ENCODE measurements at places on chromosomes 12 and 14.

- DNase-seq = no peak
Observed at GRCh38 chr14:100263141-100263540, 24.2 kb downstream of the YY1 start.

DNA sequence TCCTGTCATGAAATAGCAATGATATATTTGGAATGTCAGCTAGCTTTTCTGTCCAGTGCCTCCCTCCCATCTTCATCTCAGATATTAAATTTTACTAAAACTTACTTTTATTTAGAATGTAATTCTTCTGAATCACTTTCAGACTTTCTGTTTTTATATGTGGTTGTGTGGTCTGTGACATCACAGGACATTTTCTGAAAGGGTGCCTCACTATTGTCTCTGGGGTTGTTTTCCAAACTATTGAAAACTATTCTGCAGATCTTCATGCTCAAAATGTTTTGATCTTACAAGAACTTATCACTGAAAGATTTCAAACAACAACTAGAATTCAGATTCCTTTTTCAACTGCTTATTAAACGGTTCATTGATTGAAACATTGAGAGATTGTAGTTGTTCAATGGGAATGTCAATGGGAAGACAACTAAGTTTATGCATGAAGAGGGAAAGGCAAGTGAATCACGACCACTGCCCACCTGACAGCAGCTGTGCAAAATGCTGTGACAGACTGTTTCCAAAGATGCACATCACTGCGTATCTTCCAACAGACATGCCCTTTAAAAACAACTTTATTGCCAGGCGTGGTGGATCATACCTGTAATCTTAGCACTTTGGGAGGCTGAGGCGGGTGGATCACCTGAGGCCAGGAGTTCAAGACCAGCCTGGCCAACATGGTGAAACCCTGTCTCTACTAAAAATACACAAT is 51.3 kb downstream of the KLRG1 start:
- no peak for DNase-seq

DNA sequence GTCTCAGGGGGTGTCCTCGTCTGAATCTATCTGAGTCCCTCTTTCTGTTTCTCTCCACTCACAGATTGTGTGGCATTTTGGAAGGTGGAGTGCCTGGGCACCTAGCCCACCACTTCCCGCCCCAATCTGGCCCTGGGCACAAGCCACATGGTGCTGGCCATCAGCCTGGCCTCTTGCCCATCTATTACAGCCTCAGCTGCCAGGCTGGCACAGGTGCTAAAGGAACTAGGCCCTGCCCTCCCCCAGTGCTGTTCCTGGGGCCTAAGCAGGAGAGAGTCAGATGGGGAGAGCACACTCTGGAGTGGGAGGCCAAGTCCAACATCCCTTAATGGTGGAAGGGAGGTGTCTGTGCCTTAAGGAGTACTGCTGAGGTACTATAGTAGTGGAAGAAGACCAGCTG is 8.3 kb upstream of the CALCOCO1 start:
- no peak for DNase-seq

GRCh38 chr14:101961746-101962502 is 2.4 kb upstream of the DYNC1H1 start:
- no peak for DNase-seq

- DNase-seq = no peak
Observed at GRCh38 chr12:105453316-105453715, 122.8 kb downstream of the C12orf75 start.

- no peak for DNase-seq
Observed at GRCh38 chr12:27094726-27095125, 12.3 kb upstream of the C12orf71 start.

- DNase-seq = no peak
Observed at GRCh38 chr12:67634303-67634761, 14.2 kb upstream of the DYRK2 start.

DNA sequence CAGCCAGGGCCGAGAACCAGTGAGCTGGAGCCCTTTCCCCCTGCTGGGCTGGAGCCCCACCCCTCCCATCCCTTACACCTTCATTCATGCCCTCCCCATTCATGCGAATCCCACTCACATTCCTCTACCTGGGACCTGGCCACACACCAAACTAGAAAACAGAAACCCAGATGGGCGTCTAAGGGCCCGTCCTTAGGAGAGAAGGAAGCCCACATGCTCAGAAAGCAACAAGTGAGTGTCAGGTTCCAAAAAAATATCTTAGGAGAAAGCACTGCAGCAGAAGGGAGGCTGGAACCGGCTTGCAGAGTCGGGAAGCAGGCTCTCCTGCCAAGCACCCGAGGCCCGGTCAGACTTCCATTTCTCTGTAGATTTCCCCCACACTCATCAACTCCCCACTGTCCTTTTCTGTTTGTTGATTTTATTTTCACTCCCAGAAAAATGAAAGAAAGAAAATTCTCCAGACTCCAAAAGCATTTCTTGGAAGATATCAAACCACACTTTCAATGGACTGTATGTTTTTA is 13.6 kb downstream of the BCL11B start:
- DNase-seq = no peak

- no peak for DNase-seq
Observed at GRCh38 chr14:64220466-64220865, 73.7 kb downstream of the ESR2 start.

DNA sequence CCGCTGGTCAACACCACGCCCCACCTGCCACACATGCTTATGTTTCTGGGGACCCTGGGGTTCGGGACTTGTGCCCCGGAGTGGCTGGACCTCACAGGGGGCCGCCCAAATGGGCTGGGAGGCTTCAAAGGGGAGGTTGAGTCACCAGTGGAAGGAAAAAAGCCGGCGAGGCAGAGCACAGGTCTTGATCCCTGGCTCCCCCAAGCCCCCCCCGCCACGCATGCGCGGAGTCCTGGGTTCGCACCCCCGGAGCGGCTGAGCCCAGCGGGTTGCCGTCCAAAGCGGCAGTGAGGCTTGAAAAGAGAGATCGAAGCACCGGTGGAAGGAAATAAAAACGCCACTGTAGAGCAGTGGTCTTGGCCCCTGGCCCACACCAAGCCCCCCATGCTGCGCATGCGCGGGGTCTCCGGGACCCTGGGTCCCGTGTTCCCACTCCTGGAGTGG is 313.5 kb downstream of the ALG10 start:
- DNase-seq = no peak

- no peak for DNase-seq
Observed at GRCh38 chr12:90794212-90794611, 160.8 kb downstream of the CCER1 start.

DNA sequence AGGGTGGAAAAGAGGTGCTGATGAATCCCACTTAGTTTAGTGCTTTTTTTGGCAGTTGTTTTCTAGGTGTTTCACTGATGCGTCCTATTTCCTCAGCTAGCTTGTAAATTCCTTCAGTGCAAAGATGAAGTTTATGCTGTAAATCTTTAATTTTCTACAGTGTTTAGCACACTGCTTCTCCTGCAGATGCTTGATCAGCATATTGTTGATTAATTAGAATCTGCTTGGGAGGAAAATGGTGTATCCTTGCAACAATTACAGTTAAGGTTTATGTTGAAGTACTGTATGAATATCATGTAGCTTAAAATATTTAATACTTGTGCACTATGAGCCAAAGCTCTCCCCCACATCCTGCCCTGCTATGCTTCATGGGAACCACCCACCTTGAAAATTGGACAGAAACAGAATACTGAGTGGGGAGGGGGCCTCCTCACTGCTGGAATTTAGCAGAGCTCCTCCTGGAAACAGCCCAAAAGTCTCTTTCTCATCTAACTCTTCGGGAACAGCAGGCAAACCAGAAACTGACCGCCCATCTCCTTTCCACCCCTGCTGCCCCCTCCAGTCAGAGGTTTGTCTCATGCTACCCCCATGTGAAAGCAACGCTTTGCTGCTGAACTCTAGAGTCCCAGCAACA is 20.3 kb upstream of the DHRS4 start:
- no peak for DNase-seq

DNA sequence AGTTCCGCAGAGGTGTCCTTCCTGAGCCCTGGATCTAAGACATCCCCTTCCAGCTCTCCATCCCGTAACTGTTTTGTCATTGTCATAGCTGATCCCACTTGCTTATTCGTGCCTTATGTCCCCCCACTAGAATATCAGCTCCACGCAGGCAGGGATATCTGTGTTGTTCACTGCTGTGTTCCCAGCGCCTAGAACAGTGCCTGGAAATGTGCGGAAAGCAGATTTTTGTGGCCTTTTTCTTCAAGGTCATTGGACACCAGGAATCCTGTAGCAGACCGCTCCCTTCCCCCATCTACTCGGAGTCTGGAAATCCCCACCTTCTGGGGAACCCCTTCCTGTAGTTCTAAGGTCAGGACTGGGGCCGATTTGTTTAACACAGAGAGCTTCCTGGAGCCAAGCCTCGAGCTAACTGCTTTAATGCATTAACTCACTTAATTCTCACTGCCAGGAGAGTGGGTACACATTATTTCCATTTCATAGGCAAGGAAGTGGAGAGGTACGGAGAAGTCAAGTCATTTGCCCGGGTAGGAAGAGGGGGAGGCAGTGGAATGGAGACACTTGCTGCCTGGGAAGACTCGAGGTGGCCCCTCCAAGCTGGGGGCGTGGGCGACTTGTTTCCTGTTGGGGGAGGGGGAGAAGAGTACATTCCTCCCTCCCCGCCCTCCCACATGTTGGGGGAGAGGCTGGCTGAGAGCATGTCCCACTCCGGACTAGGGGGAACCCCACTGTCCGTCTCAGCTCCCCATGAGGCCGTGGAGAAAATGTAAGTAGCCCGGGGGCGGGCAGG is 1.2 kb upstream of the SH2B3 start:
- no peak for DNase-seq

DNA sequence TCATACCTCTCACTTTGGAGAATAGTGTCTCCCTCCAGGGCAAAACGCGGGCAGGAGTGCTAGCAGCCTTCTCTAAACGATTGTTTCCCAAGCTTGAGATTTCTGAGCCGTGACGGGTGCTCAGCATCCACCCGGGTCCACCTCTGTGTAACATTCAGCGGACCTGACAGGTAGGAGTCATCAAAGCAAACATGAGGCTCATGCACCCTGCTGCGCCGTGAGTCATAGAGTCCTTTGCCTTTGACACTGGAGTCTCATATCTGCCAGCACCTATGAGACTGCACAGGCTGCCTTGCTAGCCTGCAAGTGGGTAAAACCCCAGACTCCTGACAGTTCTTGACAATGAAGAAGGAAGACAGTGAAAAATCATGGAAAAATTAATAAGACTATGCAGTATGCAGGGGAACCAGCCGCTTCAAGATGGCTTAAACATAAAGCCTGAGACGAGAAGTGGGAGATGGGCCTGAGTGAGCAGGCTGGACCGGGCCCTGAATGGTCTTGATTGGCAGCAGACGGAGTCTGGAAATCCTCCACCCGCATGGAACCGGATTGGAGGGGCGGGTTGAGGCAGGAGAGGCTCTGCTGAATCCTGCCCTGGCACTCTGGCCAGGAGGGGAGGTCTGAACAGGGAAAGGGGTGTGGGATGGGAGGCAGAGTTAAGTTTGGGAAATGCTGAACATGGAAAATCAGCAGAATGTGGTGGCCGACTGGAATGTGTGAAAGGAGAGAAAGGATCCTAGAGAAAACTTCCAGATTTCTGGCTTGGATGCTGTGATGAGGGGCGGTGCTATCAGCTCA is 54.2 kb downstream of the LGMN start:
- DNase-seq = no peak

DNA sequence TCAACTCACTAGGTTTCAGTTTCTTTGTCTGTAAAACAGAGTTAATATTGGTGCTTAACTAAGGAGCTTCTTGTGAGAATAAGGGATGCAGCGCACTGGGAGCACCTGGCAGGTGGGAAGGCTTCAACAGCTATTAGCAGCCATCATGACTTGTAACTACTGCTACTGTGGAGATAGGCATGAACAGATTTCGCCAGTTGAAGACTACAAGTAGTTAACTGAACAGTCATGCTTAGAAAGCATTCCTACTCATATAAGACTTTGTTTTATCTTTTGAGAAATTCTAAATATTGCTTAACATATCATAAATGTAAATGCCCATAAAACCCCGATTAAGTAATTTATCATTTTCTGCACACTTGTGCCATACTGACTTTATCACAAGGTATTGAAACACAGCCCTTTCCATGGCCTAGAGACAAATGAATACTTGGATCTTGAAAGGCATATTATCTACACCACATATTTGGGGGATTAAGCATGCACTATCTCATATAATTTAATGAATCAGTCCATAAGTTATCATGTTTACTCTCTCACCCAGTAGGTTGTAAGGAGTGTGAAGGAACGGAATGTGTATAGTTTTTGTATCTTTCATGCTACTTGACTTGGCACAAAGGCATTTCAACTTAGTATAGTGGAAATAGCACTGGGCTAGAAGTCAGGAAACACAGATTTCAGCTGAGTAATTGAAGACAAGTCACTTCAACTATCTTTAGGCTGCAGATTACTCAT is 16.1 kb downstream of the NTN4 start:
- DNase-seq = no peak

DNA sequence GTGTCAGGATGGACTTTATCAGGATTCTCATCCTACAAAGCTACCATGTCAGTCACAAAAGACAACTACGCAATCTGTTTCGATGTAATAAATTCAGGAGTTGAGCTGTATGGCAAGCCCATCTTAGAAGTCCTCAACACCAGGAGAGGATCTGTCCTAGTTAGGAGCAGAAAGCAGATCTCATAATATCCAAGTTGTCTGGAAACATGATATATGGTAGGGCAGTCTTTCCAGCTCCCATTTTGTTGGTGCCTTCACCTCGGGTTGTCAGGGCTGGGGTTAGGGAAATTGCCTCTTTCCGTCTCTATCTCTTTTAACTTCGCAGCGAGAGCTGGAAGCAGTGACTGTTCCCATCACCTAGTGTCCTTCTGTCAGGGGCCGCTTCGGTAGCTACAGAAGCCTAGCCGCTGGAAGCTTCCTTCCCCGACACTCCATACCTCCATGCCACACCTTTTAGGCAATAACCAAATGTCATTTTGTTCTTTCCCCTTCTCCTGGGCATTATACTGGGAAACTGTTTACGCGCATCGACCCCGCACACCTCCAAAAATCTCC is 1.4 kb downstream of the NIN start:
- DNase-seq = no peak

DNA sequence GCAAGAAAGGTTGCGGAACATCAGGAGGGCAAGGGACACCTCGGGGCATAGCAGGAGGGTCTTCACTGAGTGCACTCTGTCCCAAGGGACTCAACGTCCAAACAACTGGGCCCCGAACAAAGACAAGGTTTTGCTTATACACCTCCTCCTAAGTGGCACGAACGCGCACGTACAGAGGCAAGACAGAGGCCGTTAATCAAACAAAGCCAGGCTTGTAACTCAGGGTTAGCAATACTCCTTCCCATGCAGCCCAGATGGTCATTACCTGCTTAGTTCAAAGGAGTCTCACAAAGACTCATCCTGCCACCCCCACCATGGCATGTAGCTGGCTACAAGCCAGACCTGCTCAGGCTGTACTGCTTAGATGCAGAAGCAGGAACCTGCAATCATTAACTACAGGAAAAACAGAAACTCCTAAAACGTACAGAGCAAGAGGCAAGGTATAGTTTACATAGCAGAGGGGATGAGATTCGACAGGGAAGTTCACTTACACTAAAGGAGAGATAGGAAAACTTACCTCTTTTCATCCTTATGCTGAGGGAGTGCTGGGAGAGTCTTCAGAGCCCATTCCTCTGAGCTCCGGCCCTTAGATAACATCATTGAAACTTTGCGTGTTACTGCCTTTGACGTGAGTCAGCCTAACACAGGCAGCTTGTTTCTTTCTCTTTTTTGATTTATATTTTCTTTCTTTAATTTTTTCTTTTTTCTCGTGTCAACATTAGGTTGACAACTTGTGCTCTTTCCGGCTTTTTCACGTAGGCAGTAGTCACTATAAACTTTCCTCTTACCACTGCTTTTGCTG is 1319.1 kb downstream of the TMEM121 start:
- no peak for DNase-seq

All from amniotic stem cell (primary cell).